ENCODE measurements at places on chromosomes 11 and 22. TPM values are rescaled to one million over a fixed set of nuclear protein-coding genes. Genes with fewer than 3 reads are reported as not detected.

- no peaks in the 10 kb centered on the region for H3K4me1 ChIP-seq
- DNase-seq = no peak
- H3K27me3 ChIP-seq = no peaks in the 10 kb centered on the region
- H3K36me3 ChIP-seq = no peaks in the 10 kb centered on the region
These were observed 17.7 kb downstream of the C11orf87 start for GRCh38 chr11:109439684-109440083.

Gene CYTH4
- 1.3 TPM for total RNA-seq

Gene LIMK2
- 12.6 TPM for total RNA-seq

Gene PKNOX2
- not detected for total RNA-seq

DNA sequence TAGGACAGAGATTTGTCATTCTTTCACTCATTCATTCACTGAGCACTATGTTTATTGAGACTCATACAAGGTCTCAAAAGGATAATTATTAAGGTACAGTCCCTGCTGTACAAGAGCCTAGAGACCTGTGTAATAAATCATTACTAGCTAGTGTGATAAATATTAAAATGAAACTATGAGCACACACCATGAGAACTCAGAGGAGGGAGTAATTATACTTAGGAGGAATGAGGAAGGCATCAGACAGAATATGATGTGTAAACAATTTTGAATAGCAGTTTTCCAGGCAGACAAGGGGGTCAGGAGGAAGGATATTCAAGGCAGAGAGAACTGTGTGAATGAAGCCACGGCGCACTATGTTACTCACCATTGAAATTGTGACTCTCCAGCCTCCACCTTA is 300.8 kb upstream of the ISX start:
- DNase-seq = no peak
- no peak overlapping the region for H3K4me3 ChIP-seq
- H3K27ac ChIP-seq = no peak overlapping the region
- no peaks in the 10 kb centered on the region for H3K27me3 ChIP-seq

DNA sequence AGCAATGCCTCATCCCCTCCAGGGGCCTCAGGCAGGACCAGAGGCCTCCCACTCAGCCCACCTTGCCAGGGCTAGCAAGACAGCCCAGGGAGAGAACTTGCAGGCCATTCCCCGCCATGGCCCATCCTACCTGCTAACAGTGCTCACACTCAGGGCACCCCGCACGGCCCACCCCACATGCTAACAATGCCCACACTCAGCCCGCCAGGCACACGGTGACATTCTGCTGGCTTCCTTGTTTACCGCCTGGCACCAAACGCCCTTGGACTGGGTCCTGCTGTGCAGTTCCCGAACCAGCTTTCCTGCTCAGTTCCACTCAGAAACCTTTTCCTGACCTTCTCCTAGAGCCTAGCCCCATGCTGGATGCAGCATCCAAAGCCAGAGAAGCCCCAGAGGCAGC is 33.5 kb upstream of the FADD start:
- DNase-seq = no peak
- no peak overlapping the region for H3K4me3 ChIP-seq
- H3K27ac ChIP-seq = no peak overlapping the region

DNA sequence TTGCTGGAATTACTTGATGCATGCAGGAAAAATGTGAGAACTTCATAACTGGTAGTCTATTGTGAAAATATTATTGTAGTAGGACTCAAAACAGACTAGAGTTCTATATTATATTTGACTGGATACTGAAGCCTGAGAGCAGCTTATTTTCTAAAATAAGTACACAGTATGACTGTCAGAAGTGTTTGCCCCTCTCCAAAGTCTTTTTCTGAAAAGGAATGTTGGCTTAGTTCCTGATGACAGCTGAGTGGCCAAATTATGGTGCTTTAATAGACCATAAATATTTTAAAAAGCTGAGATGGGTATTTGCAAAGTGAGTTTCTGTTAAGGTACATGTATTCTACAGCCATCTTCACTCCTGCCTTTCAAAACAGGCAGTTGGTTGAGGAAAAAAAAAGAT is 13.1 kb downstream of the ZBED5 start:
- no peaks in the 10 kb centered on the region for H3K27me3 ChIP-seq
- H3K36me3 ChIP-seq = no peaks in the 10 kb centered on the region
- no peak overlapping the region for H3K27ac ChIP-seq
- DNase-seq = no peak
- no peaks in the 10 kb centered on the region for H3K4me1 ChIP-seq

DNA sequence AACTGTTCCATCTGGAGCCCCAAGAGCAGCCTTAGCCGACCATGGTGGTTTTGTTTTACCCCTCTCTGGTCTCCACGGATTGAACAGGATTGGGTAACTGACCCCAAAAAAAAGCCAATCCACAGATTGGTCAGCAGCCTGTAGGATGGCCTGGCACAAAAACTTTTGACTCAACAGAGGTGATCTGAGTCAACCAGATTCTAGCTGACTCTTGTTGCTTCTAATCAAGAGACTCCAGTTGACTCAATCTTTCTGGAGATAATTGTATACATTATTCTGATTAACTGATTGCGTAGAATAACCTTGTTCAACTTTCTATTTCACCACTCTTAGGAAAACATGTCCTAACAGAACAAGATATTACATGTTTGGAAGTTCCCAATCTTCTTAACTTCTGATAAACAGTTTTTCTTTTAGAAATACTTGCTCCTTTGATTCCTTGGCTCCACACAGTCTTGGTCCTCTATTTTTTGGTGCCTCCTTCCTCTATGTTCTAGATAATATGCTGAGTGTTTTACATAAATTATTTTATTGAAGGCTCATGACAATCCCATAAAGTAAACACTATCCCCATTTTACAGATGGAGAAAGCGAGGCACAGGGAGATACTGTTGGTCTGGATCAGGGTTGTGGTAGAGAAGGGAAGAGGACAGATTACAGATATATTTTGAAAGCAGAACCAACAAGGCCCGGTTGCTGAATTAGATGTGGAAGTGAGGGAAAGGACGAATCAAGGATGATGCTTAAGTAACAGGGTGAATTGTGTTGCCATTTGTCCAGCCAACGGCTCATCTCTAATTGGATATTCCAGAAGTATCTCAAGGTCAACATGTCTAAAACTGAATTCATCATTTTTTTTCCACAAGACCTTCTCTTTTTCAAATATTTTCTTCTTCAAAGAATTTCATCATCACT is 11.5 kb upstream of the ZC3H12C start:
- no peak overlapping the region for H3K4me3 ChIP-seq
- no peak overlapping the region for H3K27ac ChIP-seq
- no peaks in the 10 kb centered on the region for H3K36me3 ChIP-seq
- no peaks in the 10 kb centered on the region for H3K27me3 ChIP-seq
- DNase-seq = no peak
- H3K4me1 ChIP-seq = no peaks in the 10 kb centered on the region

DNA sequence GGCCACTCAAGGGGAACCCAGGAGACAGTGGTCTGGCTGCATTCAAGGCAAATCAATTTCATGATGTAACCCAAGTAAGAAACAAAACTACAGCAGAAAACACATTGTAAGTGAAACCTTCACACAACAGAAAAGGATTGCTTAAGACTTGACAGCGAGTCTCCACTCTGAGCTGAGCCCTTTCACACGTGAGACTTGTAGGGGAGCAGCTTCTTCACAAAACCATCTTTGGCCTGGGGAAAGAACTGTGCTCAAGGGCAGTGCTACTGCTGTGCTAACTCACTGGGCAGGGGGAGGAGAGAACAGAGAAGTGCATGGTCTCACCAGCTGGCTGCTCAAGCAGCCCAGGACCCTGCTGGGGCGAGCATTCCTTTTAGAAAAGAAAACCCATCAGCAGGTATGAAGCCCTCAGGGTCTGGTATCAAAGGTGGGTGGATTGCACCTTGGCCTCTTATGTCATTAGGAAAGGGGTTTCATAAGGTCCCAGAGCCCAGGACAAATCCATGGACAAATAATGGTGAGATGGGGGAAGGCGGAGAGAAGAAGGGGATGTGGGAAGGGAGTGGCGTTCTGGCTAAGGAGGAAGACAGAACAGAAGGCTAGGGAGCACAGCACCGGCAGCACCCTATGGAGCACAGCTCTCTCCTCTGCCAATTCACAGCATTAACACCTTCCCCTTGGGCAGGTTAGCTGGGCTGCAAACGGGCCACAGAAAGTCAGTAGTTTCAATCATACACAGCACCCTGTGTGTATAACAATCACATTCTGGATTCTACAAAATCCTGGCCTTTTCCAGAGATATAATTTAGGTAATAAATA is 20.6 kb upstream of the RAPSN start:
- peaks cover 46% of the 10 kb centered on the region for H3K4me1 ChIP-seq
- H3K27me3 ChIP-seq = no peaks in the 10 kb centered on the region
- H3K36me3 ChIP-seq = peaks cover 13% of the 10 kb centered on the region

GRCh38 chr11:13277768-13278608 is at the start of gene BMAL1:
Gene BMAL1, plus strand, starts transcription at chr11:13277790. Its CDS starts 76,519 bp downstream, at chr11:13354309.
- DNase-seq = no peak
- H3K4me3 ChIP-seq = peak within 1 kb of the TSS; percentile 94
- H3K4me1 ChIP-seq = peaks cover 5% of the 10 kb centered on the region
- peaks cover 45% of the 10 kb centered on the region for H3K27me3 ChIP-seq

All from Panc1 (cell line).